Activated CD4-positive, CD25-positive, alpha-beta regulatory T cell (primary cell): ENCODE measurements at places on chromosomes 1 and 21.

- DNase-seq, result no peak
Observed at GRCh38 chr1:40044110-40044509, 3.6 kb downstream of the CAP1 start.

DNA sequence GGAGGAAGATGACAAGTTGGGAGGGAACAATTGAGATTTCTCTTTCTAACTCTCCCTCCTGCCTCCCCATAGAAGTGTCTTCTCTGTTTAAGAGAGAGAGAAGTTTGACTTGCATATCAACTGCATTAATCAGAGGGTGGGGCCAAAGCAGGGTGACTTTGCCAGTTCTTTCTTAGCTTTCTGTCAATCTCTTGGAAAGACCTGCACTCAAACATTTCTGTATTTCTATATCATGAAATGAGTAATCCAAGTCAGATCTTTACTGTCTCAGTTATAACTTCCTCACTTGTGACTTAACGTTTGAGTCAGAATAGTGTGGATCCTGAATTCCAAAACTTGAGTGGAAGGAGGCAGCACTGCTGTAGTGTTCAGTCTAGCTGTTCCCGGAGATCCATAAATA is 180.8 kb upstream of the KCNK2 start:
- no peak for DNase-seq

- DNase-seq, result no peak
Observed at GRCh38 chr1:171841931-171842761, 848 bp downstream of the DNM3 start.

- no peak for DNase-seq
Observed at GRCh38 chr1:91020486-91020885, 1.3 kb downstream of the ZNF644 start.

DNA sequence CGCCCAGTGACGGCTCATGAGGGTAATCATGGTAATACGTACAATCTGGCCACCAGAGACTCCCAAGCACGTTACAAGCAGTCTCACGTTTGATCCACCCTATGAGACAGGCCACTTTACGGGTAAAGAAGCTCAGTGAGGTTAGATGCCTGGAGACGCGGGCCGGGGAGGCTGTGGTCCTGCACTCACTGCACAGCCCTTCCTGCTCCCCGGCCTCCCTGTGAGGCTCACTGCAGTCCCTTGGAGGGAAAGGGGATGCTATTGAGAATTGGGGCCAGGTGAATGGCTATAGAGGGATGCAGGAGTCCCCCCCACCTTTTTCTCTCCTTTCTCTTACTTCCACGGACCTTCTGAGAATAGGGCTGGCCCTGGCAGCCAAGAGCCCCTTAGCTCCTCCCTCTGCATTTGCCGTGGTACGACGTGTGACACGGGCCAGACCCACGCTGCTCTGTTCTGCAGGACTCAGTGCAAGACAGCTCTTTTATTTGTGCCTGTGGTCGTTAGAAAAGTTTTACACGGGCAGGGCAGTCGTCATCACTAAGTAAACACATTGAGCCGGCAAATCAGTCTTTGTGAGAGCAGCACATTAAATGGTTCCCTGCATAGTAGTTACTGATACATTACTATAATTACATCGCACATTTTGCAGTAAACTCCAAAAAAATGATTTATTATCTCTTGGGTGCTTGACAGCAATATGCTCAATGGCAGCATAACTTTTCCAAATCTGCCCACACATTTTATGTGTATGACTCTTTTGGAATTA is 18.8 kb downstream of the KIF26B start:
- no peak for DNase-seq

GRCh38 chr1:2459757-2460156 is 16.3 kb upstream of the PLCH2 start:
- no peak for DNase-seq

GRCh38 chr1:15693371-15693770 is 9.3 kb downstream of the PLEKHM2 start:
- no peak for DNase-seq

GRCh38 chr1:223765036-223765718 is 52.8 kb downstream of the CAPN2 start:
- no peak for DNase-seq

GRCh38 chr1:204104331-204105130 is 31.6 kb downstream of the SOX13 start:
- no peak for DNase-seq

DNA sequence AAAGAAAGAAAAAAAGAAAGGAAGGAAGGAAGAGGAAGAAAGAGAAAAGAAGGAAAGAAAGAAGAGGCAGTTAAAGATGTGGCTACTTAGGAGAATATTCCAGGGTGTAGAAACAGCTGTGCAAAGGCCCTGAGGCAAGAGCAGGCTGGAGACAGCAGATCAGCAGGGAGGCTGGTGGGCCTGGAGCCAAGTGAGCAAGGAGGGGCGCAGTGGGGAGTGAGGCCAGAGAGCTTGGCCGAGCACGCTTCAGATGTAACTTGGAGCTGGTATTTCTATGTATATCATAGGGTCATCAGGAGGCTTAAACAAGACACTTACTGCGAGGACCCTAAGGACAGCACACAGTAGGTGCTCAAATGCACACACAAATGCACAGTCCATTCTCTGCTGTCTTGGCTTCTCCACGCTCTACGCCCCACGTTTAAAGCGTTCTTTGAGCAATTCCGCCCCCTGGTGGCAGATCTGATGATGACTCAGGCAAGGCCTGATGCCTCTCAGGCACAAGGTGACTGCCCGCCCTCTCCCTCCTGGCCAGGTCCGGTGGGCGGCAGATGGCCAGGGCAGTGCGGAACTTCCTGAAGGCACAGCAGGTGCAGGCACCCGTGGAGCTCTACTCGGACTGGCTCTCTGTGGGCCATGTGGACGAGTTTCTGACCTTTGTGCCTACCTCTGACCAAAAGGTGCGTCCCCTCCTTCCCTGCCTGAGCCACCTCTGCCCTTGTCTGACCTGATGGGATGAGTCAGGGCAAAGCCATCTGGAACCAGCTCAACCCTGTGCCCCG is 11.9 kb upstream of the PADI3 start:
- peak; percentile 57 for DNase-seq
